ENCODE measurements at places on chromosomes 5 and 9.
A peak's percentile ranks its signal among the peaks of the same experiment; 100 is the strongest.

- DNase-seq: no peak
Measured at GRCh38 chr5:82859451-82860140, 217.6 kb downstream of the TMEM167A start.

- DNase-seq: peak; percentile 12
Measured at GRCh38 chr9:69933445-69933844, 110.2 kb upstream of the MAMDC2 start.

- DNase-seq: no peak
Measured at GRCh38 chr9:13728131-13728530, 448.6 kb upstream of the MPDZ start.

GRCh38 chr9:135103931-135104639 is 16.6 kb downstream of the OLFM1 start:
- DNase-seq: no peak

GRCh38 chr5:177312649-177313181 is 1.0 kb upstream of the MXD3 start:
- no peak for DNase-seq

DNA sequence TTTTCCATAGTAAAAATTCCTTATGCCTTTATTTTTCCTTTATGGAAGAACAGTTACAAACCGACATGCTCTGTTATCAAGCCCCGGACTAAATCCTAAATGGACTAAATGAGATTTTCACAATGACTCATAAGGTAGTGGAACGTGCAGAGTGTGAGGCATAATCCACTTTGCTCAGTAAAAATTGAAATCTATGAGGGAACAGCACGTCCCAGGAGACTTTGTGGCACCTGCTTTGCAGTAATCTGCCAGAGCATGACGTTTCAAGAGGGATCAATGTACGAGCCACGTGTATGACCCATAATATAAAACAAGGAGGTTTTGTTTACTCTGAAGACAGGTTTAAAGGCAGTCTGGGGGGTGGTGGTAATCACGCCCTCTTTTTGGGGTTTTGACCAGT is 83.8 kb upstream of the GNA14 start:
- no peak for DNase-seq

GRCh38 chr9:18126831-18127498 is 347.0 kb upstream of the ADAMTSL1 start:
- DNase-seq: no peak

All from choroid plexus epithelial cell (primary cell).